Posterior vena cava (tissue), 2 donors: ENCODE measurements at places on chromosomes 3 and 15. TPM values are rescaled to one million over a fixed set of nuclear protein-coding genes. Genes with fewer than 3 reads are reported as not detected.
A peak's percentile ranks its signal among the peaks of the same experiment; 100 is the strongest.

- no peak for DNase-seq
Observed at GRCh38 chr3:169781209-169781855, 8.1 kb downstream of the MYNN start.

GRCh38 chr3:139455855-139456254 is 20.5 kb downstream of the RBP2 start:
- no peak for DNase-seq

DNA sequence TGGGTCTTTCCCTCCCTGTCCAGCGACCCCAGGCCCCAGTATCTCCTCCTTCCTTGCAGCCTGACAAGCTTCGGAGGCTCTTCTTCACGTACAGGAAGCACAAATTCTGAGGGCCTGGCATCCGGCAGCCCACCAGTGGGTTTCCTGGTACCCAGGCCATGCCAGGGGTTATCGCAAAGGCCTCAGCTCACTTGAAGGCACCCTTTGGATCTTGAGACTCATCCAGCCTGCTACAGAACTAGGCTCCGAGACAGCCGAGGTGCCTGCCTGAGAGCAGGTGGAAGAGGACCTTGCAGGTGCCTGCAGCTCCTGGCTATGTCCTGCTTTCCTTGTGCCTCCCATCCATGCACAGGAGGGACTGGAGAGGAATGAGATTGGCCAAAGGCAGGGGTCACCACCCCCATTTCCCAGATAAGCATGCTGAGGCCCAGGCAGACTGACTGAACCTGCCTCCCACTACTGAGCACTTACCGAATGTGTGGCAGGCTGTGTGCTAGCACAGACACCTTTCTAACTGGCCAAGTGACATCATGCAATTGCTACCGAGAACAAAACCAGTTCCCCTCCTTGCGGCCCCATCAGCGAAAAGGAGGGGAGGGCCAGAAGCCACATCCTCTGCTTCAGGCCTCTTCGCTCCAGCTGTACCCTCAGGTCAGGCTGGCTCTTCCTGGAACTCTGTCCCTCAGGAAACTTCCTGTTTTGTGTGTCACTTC is 11.2 kb downstream of the SH2D7 start:
- DNase-seq, result no peak

- peak; percentile 87 for DNase-seq
Observed at GRCh38 chr3:152266221-152266995, 2.3 kb upstream of the MBNL1 start.

The ARL14 gene
- not detected for total RNA-seq

The UBAP1L gene
- total RNA-seq, result 3.6 TPM

GRCh38 chr15:101024706-101025500 is 105.7 kb downstream of the LRRK1 start:
- peak; percentile 66 for DNase-seq

The SERINC4 gene
- not detected for total RNA-seq

The CNTN6 gene
- 11.2 TPM for total RNA-seq

DNA sequence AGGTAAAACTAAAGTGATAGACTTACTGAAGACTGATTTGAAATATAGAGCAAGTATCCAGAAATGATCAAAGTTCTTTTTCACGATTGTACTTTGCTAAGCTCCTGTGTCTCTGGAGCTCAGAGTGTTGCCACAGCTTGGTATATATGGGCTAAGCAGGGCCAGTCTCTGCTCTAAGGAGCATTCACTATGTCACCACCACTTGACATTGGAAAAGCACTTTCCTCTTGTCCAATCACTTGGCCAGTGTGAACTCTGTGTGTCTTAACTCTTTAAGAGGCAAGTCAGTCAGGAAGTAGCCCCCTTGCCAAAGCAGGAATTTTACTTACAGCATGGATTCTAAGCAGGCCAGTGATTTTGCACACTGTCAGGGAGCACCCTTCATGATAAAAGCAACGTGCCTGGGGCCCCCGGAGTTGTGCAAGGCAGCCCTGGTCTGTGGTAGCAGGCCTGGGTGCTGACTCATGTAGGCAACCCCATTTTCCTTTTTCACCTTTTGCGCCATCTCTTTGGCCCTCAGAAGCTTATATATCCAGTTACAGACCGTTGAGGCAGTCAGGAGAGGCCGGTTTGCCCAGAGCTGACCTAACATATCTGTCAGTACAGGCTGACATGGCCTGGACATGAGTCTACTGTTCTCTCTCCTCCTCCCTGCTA is 73.0 kb downstream of the HCN4 start:
- no peak for DNase-seq

DNA sequence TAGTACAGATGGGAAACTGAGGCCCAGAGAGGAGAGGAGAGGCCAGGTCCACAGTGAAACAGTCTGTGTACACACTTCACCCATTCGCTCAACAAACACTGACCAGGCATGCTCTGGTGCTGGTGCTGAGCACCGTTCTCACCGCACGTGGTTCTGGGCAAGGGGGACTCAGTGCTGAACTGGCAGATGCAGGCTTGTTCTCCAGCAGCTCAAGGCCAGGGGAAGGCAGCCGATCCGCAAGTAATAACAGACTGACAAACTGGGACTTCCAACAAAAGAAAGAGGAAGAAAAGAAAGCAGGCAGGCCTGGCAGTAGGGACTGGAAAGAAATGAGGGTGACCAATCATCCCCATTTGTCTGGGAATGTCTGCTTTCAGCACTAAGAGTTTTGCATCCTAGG is 25.6 kb upstream of the LINGO1 start:
- DNase-seq, result no peak

The SEMA3B gene
- total RNA-seq, result 39.7 TPM

The SQOR gene
- 37.8 TPM for total RNA-seq

The RTP1 gene
- total RNA-seq, result not detected

DNA sequence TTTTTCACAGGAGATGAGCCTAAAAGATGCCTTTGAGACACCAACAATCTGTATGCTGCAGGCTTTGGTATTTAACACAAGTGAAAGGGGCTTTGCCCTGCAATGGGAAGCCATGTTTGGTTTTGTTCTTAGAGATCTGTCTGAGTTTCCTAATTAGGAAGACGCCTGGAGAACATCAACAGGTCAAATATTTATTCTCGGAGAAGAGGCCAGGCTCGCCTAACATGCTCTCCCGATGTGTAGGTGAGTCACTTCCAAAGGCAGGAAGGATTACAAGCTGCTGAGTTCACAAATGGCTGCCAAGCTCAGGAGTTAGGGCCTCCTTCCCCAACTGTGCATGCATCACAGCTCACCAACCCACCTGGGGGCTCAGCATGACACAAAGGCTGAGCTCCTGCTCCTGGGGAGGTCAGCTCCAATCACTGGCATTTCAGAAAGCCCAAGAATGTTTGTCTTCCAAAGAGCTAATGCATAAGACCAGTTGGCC is 119.5 kb upstream of the PRICKLE2 start:
- DNase-seq, result no peak

DNA sequence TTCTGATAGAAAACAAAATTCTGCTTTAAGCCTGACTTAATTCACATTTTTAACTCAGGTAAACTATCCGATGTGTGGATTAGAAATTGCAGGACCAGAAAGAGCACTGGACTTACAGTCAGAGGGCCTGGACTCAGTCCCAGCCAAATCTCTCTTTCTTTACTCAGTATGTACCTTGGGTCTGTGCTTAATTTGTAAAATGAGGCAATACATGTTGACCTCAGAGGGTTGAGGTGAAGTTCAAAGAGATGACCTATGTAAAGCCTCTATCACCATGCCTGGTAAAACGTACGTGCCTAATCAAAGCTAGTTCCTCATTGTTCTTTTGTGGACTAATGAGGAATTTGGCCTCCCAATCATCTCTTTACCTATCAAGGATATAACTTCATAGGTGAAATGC is 1.9 kb upstream of the BCL2A1 start:
- DNase-seq, result no peak

GRCh38 chr3:140436421-140436820 is 241.4 kb upstream of the TRIM42 start:
- no peak for DNase-seq

GRCh38 chr15:93476491-93477177 is 387.6 kb upstream of the RGMA start:
- DNase-seq, result no peak

The GABRR3 gene
- total RNA-seq, result not detected

DNA sequence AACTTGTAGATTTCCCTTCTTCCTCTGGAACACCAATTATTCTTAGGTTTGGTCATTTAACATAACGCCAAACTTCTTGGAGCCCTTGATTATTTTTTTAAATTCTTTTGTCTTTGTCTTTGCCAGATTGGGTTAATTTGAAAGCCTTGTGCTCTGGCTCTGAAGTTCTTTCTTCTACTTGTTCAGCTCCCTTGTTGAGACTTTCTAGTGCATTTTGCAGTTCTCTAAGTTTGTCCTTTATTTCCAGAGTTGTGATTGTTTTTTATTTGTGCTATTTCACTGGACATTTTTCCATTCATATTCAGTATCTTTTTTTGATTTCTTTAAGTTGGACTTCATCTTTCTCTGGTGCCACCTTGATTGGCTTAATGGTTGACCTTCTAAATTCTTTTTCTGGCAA is 55.5 kb downstream of the TM2D3 start:
- no peak for DNase-seq

The C3orf70 gene
- 46.1 TPM for total RNA-seq

The CMTM7 gene
- total RNA-seq, result 10.7 TPM

DNA sequence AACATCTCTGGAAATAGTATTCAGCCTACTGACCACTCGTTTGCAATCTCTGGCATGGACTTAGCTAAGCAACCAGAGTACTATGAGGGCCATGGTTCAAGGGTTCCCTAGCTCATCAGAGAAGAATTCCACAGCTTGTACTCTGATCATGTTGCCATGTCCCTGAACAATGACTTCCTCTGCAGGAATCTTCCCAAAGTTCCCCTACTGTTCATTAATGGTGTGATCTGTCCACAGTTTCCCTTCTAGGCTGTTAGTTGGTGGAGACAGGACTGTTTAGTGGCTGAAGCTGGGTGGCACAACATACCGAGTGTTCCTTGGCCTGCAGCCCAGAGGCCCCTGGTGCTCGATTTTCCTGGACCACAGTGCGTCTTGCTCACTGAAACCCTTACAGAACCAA is 44.4 kb upstream of the GALNT15 start:
- DNase-seq, result no peak

The FBXW12 gene
- not detected for total RNA-seq
